Hematopoietic multipotent progenitor cell treated with erythropoietin and hydrocortisone succinate and interleukin-3 and kit ligand, for 15 days (in vitro differentiated cells): ENCODE measurements at places on chromosomes 2 and 18.
A peak's percentile ranks its signal among the peaks of the same experiment; 100 is the strongest.

DNA sequence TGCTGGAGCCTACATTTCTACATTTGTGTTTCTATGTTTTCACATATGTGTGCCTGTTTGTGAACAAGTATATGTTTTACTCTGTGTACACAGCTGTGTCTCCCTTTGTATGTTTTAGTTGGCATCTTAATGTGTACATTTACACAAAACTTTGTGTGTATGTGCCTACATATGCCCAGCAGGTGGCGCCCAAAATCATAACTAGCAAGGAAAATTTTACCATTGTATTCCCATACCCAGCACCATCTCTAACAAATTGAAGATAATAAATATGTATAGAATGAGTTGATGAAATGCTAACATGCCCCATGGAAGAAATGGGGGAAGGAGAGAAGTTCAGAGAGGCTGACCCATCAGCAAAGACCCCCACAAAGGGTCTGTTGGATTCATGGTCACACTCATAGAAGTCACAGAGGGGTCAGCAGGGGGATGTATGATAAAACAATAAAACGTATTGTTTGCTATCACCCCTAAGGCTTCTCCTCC, 48.1 kb downstream of the PKDCC start:
- peak; percentile 65 for DNase-seq

- DNase-seq: no peak
Observed at GRCh38 chr18:28963481-28963880, 786.6 kb upstream of the CDH2 start.

DNA sequence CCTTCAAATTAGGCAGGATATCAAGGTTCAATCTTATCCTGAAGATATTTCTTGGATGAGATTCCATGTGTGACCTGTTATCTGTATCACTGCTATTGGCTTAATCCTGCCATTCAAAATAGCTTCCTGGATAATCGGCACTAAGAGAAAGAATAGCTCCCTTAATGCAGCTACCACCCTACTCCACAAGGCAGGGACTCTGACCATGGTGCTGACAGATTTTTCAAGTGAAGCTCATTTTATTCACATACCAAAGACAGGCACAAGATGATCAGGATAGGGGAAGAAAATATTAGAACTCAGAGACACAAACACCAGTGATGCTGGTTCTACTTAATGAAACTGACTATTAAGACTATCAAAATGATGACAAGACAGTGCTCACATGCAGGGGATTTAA, 74.9 kb downstream of the ORC4 start:
- no peak for DNase-seq

GRCh38 chr2:65383541-65384488, 48.6 kb downstream of the SPRED2 start:
- peak; percentile 18 for DNase-seq

GRCh38 chr18:12819322-12819721, 64.7 kb downstream of the PTPN2 start:
- DNase-seq: no peak

DNA sequence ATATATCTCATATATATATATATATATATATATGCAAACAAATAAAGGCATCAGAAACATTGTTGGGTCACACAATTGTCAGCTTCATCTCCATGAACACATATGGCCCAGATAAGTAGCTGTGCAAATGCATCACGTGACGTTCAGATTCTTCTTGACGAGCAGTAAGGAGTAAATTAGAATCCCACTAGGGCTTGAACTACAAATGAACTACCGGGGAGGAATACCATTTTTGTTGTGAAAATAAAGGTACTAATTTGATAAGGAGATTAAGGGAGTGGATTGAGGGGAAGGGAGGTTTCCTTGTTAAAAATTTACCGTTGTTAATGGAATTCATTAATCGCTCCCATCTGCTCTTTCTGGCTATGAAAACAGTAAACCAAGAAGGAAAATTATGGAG, 186.5 kb upstream of the COPS8 start:
- DNase-seq: no peak

- DNase-seq: peak; percentile 20
Observed at GRCh38 chr18:67199993-67200617, 316.4 kb downstream of the DSEL start.

DNA sequence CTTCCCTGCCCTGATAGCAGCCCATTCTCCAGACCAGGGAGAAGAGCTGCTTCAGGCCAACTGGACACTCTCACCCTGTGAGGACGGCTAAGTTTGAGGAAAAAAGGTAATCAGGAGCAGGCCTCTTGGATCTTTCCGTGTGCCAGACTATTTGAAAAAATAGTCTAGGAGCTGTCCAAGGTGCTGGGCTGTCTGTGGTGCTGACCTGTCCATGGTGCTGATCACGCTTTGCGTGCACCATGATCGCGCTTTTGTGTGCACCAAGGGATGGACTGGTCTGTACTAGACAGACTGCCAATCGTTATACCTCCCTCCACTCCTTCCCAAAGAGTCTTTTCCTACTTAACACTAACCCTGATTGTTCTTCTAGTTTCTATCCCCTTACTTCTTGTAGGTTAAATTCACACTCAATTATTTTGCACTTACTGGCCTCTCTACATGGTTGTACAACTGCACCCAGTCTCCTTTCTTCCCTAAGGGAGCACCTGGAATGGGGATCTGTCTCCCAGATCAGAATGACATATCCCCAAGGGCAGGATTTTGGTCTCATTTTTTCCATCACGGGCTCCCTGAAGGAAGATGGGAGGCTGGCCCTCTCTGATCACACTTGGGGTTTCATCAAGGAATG, 295.4 kb downstream of the CELF4 start:
- DNase-seq: peak; percentile 13

GRCh38 chr2:97660044-97660774, 3.6 kb downstream of the ACTR1B start:
- no peak for DNase-seq

DNA sequence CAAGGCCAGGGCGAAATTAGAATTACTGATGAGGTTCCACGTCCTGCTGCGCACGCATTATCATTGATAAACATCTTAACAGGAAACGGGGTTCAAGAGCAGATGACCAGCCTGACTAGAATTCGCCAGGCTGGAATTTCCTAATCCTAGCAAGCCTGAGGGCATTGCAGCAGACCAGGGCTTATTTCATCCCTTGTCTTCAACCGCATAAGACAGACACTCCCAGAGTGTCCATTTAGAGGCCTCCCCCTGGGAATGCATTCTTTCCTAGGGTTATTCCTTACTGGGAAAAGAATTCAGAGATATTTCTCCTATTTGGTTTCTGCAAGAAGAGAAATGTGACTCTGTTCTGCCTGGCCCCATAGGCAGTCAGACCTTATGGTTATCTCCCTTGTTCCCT, 486.8 kb downstream of the DPP10 start:
- DNase-seq: no peak

GRCh38 chr2:230135130-230135525, 66.4 kb upstream of the SLC16A14 start:
- no peak for DNase-seq

- no peak for DNase-seq
Observed at GRCh38 chr2:240451108-240451611, 15.7 kb downstream of the GPC1 start.

- DNase-seq: no peak
Observed at GRCh38 chr2:224099861-224100643, 61.0 kb upstream of the SERPINE2 start.

DNA sequence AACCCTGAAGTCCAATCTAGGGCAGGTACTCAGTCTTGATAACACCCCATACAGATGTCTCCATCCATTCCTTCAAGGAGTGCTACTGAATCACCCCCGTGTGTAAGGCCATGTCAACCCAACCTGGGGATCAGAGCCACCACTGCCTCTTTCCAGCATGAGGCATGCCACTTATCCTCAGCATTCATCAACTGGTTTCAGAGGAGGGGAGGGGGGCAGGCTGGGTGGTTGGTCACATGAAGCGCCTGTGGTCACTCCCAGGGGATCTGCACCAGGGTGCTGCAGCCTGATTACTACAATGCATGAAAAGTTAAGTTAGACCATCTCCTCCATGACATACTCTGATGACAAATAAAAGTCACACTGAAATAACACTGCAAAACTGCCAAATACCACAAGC, 65.0 kb downstream of the UXS1 start:
- DNase-seq: no peak

GRCh38 chr2:156325688-156326525, 6.6 kb downstream of the NR4A2 start:
- DNase-seq: no peak

DNA sequence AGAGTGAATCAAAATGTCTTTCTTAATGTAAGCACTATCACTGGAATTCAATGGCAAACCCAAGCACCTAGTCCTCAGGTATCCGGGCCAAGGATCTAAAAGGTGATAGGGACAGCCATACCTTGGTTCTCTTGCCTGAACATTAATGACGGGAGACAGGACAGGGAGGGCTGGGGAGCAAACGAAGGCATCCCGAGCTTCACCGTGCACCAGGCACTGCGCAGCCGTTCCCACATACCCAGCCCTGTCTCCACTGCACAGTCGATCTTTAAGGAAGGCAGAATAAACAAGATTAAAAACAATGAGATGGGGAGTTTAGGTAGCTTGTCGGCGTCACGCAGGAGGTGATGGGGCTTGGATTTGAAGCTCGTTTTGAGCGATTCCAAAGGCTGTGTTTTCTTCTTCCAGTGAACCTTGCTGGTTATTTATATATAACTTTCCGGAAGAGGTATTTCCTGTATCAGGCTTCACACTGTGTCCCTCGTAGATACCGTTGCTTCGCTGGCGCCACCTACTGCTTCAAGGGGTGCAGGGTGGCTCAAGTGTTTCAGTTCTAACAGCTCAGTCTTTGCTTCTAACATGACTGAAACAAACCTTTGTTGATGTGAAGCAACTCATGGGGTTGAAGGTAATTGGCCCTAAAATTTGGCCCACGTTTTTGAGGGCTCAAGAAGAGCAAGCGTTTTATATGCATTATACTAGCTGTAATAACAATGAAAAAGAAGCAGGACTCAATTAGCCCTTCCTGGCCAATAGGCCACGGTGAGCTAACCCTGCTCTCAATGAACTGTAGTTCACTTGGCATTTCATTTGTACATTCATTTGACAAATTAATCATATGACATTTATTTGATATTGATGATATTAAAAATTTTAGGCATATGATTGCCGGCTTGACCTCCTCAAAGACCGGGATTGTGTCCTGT, 77.4 kb downstream of the DCDC2C start:
- peak; percentile 2 for DNase-seq

GRCh38 chr2:58035352-58035751, 11.3 kb upstream of the VRK2 start:
- DNase-seq: no peak

GRCh38 chr2:69797836-69798289, 31.6 kb upstream of the GMCL1 start:
- DNase-seq: no peak

- DNase-seq: no peak
Observed at GRCh38 chr18:5463390-5463789, 80.4 kb downstream of the EPB41L3 start.

DNA sequence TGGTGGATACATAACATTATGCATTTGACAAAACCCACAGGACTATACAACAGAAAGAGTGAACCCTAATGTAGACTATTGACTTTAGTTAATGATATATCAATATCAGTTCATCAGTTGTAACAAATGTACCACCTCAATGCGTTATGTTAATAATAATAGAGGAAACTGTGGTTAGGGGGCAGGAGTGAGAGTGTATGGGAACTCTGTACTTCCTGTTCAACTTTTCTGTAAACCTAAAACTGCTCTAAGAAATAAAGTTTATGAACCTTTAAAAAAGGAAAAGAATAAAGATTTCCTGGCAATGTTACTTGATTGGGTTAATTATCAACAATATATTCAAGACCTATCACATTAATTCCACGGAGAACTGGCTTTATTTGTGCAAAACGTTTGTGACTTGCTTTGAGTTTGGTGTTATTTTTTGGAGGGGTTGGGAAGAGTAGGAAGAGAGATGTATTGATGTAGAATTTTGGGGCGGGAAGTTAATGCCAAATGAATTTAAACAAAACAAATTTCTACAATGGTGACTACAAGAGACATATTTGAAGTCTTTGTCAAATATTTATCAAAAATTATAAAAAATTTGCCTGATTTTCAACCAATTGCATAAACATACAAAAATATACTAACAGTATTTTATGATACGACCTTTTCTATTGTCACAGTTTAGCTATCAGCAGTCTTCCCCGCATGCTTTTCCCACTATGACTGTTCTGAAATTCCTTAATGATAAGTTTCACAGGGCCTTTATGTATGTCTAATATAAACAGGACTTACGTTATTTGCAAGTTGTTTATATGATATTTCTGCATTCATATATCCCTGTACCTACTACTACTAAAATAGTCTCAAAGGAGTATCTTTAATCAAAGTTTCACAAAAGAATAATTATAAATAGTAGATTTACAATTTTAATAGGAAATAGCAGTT, 2.1 kb upstream of the RTN4 start:
- no peak for DNase-seq

- DNase-seq: no peak
Observed at GRCh38 chr2:10283106-10284062, 19.3 kb upstream of the HPCAL1 start.

DNA sequence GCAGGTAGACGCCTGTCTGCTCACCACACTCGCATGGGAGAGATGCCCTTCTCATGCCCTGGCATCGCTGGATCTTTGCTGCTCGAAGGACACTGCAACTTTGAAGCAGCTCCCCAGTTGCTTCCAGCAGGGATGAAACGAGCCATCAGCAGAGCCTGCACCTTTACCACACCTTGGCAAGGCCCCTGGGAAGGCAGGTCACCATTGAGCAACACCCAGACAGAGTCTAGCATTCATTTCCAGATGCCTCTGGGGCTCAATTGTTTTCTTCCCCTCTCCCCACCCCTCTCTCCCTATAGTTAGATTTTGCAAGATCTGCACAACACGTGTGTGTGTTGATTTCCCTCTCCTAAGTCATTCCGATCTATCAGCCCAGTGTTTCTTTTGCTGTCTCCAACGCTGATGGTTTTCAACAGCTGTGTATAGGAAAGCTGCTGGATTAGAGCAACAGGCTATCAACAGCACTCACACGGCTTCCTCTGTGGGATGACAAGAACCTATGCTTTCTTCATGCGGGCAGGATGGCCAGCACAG, 25.6 kb upstream of the INHBB start:
- DNase-seq: no peak

DNA sequence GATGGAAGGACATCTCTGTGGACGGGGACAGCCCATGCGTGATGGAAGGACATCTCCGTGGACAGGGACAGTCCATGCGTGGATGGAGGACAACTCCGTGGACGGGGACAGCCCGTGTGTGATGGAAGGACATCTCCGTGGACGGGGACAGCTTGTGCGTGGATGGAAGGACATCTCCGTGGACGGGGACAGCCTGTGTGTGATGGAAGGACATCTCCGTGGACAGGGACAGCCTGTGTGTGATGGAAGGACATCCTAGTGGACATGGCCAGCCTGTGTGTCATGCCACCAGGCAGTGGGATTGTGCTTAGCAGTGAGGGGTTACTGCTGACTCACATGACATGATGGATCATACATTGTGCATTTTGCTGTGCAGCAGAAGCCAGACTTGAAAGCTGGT, 30.0 kb upstream of the NFATC1 start:
- no peak for DNase-seq
